Stimulated activated CD8-positive, alpha-beta memory T cell treated with anti-CD3 and anti-CD28 coated beads, Interleukin-15, amount 100 ng/mL, for 48 hours (primary cell): ENCODE measurements at places on chromosomes 1 and 21.

- DNase-seq = no peak
Observed at GRCh38 chr1:117188170-117188815, 22.4 kb downstream of the VTCN1 start.

- no peak for DNase-seq
Observed at GRCh38 chr1:9128166-9128519, 759 bp downstream of the GPR157 start.

GRCh38 chr1:32373996-32374592, 11.8 kb downstream of the TSSK3 start:
- no peak for DNase-seq

GRCh38 chr1:228264090-228264829, 56.4 kb downstream of the OBSCN start:
- no peak for DNase-seq

GRCh38 chr1:104919188-104919587, 1169.5 kb downstream of the AMY1C start:
- DNase-seq = no peak

DNA sequence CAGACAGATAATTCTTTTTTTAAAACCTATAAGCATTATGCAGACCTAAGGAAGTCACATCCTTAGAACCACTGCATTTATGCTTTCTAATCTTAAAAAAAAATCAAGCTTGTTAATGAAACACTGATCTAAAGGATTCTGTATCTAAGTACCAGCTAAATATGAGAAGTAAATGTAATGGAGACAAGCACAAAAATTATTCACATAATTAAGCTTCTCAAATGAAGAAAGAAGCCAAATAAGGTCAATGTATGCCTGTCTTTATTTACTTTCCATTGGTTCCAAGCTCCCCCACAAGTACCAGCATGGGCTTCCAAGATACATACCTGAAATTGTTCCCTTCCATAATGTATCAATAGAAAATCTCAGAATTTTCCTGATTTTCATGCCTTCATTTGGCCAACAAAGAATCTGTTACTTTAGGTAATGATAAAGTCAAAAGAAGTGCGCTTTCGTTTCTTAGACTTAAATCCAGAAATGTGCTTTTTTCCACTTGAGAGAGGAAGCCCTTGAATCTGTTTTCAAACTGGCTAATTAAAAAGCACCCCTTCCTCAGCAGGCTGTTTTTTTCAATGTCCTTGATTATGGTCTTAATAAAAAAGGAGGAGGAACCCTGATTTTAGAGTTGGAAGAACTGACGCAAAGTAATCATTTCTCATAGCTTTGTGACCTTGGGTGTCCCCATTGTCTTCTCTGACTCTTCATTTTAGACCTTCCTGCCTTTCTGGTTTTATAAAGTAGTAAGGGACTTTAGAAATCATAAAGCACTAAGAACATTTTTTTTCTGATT, 3.8 kb downstream of the RGS2 start:
- no peak for DNase-seq

DNA sequence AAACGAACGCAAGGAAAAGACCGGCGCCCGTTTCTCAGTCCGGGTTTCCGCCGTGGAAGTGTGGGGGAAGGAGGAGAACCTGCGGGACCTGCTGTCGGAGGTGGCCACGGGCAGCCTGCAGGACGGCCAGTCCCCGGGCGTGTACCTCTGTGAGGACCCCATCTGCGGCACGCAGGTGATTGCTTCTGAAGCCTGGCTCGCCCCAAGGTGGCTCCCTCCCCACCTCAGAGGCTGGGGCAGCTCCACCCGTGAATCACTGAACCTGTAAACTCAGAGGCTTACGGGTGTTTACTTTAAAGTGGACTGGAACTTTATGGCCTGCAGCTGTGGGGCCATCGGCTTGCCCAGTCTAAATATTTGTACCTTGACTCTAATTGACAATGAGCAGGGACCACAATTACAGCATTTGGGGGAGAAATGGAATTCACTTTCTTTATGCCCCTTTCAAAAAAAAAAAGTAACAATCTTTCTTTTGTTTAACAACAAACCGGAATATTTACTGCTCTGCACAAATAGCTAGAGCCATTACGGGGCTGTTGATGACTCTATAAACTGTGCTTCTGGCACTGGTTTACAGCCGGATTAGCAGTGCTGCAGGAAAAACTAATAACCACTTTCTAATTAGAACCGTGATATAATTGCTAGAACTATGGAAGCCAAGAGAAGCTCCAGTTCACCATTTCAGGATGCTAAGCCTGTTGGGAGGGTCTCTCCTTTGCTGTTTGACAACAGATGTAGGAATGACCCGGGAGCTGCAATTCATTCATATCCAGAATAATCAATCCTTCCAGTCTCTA, 454.8 kb downstream of the KIF26B start:
- no peak for DNase-seq

- no peak for DNase-seq
Observed at GRCh38 chr1:72271555-72272085, 10.7 kb downstream of the NEGR1 start.

GRCh38 chr1:160432371-160432786, 32.0 kb downstream of the VANGL2 start:
- DNase-seq = no peak

- no peak for DNase-seq
Observed at GRCh38 chr1:205916541-205916940, 26.7 kb downstream of the SLC26A9 start.

- DNase-seq = no peak
Observed at GRCh38 chr1:14238472-14239307, 359.8 kb upstream of the KAZN start.
